Activated naive CD8-positive, alpha-beta T cell treated with anti-CD3 and anti-CD28 coated beads for 36 hours (primary cell): ENCODE measurements at places on chromosomes 4 and X. TPM values are rescaled to one million over a fixed set of nuclear protein-coding genes. Genes with fewer than 3 reads are reported as not detected.

MAGEA1 gene
- total RNA-seq: not detected

ARR3 gene
- not detected for total RNA-seq

TDO2 gene
- 0.16 TPM for total RNA-seq

QDPR gene
- 57.9 TPM for total RNA-seq

DNA sequence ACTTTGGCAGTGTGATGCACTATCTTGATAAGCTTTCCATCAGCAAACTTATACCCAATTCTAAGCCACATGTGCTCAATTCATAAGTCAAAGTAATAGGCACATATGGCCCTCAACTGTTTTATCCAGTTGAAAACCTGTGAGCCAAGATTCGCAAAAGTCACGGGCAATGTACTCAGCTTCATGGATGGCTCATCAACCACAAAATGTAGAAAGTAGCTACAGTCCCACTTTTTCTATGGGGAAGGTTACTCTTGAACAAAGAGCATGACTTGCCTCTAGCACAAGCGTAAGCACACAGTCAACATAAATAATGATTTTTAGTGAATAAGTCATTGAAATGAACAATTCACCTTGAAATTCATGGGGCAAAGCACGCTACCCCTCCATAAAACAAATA, 25.1 kb upstream of the DDX53 start:
- no peaks in the 10 kb centered on the region for H3K36me3 ChIP-seq
- no peak for DNase-seq
- no peak overlapping the region for H3K4me3 ChIP-seq
- no peaks in the 10 kb centered on the region for H3K27me3 ChIP-seq
- H3K27ac ChIP-seq: no peak overlapping the region
- no peaks in the 10 kb centered on the region for H3K4me1 ChIP-seq

DNA sequence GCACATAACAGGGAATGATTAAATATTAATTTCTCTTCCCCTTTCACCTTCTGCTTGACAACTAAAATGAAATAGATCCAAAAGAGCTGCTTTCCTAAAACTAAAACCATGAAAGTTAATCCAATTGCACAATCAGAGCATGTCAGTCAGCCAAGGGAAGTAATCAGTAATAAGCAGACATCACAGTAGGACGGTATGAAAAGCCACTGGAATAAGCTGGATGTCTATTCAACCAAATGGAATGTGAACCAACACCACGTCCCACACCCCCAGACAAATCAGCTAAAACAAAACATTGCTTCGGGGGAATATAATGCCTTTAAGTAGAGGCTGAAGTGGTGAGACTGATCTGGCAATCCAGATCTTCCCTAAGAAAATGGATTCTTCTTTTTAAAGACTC, 859.4 kb upstream of the FTHL17 start:
- no peaks in the 10 kb centered on the region for H3K4me1 ChIP-seq
- H3K36me3 ChIP-seq: no peaks in the 10 kb centered on the region
- H3K27ac ChIP-seq: no peak overlapping the region
- no peak for DNase-seq

GRCh38 chrX:153351981-153352380, 18.0 kb downstream of the ZNF275 start:
- peaks cover 21% of the 10 kb centered on the region for H3K36me3 ChIP-seq
- no peak for DNase-seq
- H3K4me3 ChIP-seq: no peak overlapping the region
- H3K27ac ChIP-seq: no peak overlapping the region

GRCh38 chrX:46918434-46918833, 6.2 kb downstream of the JADE3 start:
- H3K36me3 ChIP-seq: peaks cover 3% of the 10 kb centered on the region
- no peak for DNase-seq
- H3K4me3 ChIP-seq: no peak overlapping the region
- H3K27me3 ChIP-seq: peaks cover 51% of the 10 kb centered on the region

GRCh38 chrX:124435616-124436015, 89.3 kb downstream of the SH2D1A start:
- H3K27me3 ChIP-seq: no peaks in the 10 kb centered on the region
- H3K36me3 ChIP-seq: no peaks in the 10 kb centered on the region
- no peak overlapping the region for H3K4me3 ChIP-seq

DNA sequence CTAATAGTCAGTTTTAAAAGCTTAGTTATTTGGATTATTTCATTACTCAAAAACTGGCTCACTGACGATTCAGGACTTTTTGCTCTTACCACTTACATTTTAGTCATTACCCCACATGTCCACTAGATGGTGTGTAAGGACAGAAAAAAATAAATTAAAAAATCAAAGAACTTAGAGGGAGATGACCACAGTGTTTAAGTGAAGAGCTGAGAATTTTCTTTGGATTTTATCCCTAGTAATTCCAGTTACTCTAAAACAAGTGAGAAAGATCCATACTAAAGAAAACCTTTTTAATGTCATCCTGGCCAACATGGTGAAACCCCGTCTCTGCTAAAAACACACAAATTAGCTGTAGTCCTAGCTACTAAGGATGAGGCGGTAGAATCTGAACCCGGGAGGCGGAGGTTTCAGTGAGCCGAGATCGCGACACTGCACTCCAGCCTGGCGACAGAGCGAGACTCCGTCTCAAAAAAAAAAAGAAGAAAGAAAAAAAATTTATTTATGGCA, 26.4 kb upstream of the TMPRSS11B start:
- peak overlapping the region; percentile 62 for H3K4me3 ChIP-seq
- H3K27me3 ChIP-seq: peaks cover 12% of the 10 kb centered on the region
- no peaks in the 10 kb centered on the region for H3K36me3 ChIP-seq
- H3K27ac ChIP-seq: no peak overlapping the region

GRCh38 chrX:112822892-112823291, 17.7 kb downstream of the AMOT start:
- no peak for DNase-seq
- no peak overlapping the region for H3K4me3 ChIP-seq
- no peaks in the 10 kb centered on the region for H3K36me3 ChIP-seq
- no peak overlapping the region for H3K27ac ChIP-seq
- H3K27me3 ChIP-seq: no peaks in the 10 kb centered on the region

DNA sequence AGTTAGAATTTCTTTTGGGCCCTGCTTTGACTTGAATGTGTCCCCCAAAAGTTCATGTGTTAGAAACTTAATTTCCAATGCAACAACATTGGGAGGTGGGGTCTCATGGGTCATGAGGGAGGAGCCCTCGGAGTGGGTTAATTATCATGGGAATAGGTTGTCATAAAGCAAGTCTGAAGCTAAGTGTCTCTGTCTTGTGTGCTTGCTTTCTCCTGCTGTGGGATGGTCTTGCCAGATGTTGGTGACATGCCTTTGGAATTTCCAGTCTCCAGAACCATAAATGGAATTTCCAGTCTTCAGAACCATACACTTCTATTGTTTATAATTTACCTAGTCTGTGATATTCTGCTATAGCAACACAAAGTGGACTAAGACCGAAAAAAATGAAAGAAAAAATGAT, 71.6 kb downstream of the RASL11B start:
- no peaks in the 10 kb centered on the region for H3K27me3 ChIP-seq
- no peak overlapping the region for H3K4me3 ChIP-seq
- DNase-seq: no peak
- peaks cover 25% of the 10 kb centered on the region for H3K36me3 ChIP-seq
- peaks cover 9% of the 10 kb centered on the region for H3K4me1 ChIP-seq

GRCh38 chr4:165207016-165207430, 338 bp upstream of the KLHL2 start:
- H3K4me3 ChIP-seq: peak overlapping the region; percentile 79
- peak; percentile 9 for DNase-seq
- peaks cover 64% of the 10 kb centered on the region for H3K4me1 ChIP-seq
- H3K36me3 ChIP-seq: peaks cover 4% of the 10 kb centered on the region

GRCh38 chr4:47741200-47741599, 96.7 kb downstream of the CORIN start:
- H3K27ac ChIP-seq: no peak overlapping the region
- no peaks in the 10 kb centered on the region for H3K4me1 ChIP-seq
- DNase-seq: no peak
- no peaks in the 10 kb centered on the region for H3K36me3 ChIP-seq

DNA sequence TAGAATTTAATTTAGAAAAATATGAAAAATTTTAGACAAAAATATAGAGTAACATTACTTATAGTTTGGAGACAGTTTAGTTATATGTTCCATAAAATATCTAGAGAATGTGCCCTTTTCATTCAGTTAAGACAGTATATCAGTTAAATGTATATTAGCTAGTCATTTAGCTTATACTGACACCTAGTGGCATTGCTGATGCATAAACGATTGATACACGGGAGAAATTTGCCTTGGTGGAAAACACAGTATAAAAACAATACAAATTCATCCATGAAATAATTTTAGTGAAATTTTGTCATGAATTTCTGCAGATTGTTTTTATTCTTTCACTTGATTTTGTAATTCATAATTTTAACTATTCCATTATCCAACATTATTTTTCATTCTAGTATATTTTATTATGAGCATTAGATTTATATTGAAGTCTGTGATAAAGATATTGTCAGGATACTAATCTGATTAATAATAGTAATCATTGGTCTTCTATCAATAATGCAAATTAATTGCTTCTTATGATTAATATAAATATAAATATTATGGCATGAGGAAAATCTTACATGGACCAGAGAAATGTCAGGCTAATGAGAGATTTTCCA, 219.0 kb downstream of the TLL1 start:
- DNase-seq: no peak
- no peaks in the 10 kb centered on the region for H3K36me3 ChIP-seq
- H3K4me3 ChIP-seq: no peak overlapping the region
- no peak overlapping the region for H3K27ac ChIP-seq

- no peak for DNase-seq
- no peak overlapping the region for H3K27ac ChIP-seq
- H3K36me3 ChIP-seq: peaks cover 32% of the 10 kb centered on the region
- H3K27me3 ChIP-seq: no peaks in the 10 kb centered on the region
- peaks cover 2% of the 10 kb centered on the region for H3K4me1 ChIP-seq
These were observed 86.0 kb downstream of the LRP2BP start for GRCh38 chr4:185309770-185310169.
